ENCODE measurements at places on chromosomes 4 and X. TPM values are rescaled to one million over a fixed set of nuclear protein-coding genes. Genes with fewer than 3 reads are reported as not detected.

DNA sequence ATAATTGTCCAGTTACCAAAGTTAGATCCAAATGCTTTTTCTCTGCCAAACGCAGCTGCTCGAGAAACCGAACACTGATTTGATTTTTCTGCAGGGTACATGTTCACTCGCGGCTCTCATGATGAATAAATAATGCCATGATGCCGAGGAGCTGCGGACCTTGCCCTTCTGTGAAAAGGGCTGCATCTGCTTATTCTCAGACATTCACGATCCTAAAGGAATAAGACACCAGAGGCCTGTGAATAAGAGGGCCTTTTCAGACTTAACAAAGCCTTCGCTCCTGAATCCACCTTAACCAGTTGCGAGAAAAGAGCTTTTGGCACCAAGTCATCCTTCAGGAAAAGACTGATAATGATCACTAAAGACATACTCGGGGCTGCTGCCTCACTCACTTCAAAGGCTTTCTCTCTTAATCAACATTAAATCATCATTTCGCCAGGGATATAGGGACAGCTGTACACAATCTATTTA, 147.5 kb downstream of the FBXO8 start:
- DNase-seq: no peak

GRCh38 chr4:25800245-25800644, 62.5 kb downstream of the SEL1L3 start:
- no peak for DNase-seq

DNA sequence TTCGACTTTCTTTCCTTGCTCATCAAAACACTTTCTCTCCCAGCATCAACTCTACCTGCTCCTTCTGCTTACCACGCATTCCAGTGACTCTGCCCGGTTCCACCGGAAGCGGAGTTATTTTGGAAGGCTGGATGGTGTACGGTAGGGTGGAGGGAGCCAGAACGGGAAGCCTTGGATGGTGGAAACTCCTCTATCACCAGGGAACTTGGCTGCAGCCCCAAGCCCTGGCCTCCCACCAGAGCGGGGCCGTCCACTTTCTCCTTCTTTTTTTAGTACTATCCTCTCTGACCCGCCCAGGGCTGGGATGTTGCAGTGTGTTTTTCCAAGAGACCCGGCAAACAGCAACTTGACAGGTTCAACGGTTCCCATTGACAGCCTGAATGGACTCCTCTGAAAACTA, 27.6 kb downstream of the ADGRG2 start:
- no peak for DNase-seq

The TMPRSS11B gene
- total RNA-seq: not detected

The TSPAN7 gene
- total RNA-seq: not detected

The ART3 gene
- not detected for total RNA-seq

- no peak for DNase-seq
Observed at GRCh38 chrX:99973572-99974226, 436.4 kb downstream of the PCDH19 start.

The HPSE gene
- total RNA-seq: 2.1 TPM

GRCh38 chrX:148874636-148875246, 374.3 kb downstream of the AFF2 start:
- DNase-seq: no peak

The SPANXN2 gene
- not detected for total RNA-seq

The KCTD8 gene
- not detected for total RNA-seq

The FAM149A gene
- 1.5 TPM for total RNA-seq

DNA sequence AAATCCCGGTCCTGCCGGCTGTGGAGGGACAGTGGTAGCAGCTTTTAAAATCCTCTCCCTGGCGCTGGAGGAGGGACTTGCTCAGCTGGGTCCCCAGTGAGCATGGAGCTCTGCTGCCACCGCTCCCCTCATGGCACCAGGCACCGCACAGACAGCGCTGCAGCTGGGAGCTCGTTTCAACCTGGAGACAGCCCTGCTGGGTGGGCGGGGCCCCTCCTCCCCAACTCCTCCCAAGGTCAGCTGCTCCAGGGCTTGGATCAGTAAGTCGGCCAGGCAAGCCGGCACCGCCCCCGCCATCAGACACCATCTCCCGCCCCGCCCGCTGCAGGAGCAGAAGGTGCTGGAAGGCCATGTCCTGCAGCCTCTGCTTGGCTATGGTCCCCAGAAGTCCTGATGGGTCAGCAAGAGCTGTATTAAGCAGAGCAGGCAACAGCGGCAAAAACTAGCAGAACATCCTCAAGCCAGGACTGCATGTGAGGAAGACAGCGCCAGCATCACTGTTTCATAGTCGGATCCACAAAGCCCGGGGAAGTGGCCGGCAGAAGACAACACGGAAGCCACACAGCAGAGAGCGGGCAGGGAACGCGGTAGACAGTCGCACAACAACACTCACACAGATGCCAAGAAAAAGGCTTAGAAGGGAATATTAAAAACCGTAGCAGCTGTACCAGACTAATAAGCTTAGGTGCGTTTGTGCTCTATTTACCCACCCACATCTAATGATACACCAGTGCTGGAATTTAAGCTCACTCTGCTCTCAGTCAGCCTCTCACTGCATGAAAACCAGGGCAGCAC, 16.2 kb downstream of the ZFYVE28 start:
- DNase-seq: peak; percentile 51

The DOK7 gene
- 0.11 TPM for total RNA-seq

GRCh38 chr4:150673793-150674192, 91.8 kb downstream of the MAB21L2 start:
- no peak for DNase-seq

The LRRC66 gene
- total RNA-seq: not detected

DNA sequence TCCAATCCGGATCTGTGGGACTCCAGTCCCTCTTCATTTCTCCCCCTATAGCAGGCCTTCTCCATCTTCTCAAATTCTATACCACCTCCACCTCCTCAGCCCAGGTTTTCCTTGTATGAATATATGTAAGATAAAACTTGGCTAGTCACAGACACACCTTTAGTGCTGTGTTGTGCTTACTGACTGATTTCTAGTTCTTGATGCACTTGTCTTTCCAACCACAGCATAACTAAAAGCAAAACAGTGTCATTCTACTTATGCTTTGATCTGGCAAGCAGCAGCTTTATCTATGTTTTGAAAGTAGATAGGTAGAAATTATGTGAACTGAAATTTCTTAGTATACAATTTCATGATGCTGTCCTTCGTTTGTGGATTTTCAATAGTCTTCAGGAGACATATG, 47.5 kb downstream of the CCNI start:
- no peak for DNase-seq

Measured in Daoy (cell line).